GOT3 (cell line): ENCODE measurements at places on chromosomes 6 and 20.

DNA sequence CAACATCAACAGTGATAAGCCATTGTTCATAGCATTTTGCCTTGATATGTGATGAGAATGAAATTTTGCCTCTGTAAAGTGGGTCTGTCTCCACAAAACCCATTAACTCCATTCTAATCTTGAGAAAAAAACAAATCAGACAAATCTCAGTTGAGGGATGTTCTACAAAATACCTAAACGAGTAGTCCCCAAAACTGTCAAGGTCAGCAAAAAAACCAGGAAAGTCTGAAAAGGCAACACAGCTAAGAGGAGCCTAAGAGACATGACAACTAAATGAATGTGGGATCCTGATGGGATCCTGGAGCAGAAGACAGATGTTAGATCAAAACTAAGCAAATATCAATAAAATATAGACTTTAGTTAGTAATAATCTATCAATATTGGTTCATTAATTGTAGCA, 431.6 kb upstream of the SPTLC3 start:
- no peak for DNase-seq

DNA sequence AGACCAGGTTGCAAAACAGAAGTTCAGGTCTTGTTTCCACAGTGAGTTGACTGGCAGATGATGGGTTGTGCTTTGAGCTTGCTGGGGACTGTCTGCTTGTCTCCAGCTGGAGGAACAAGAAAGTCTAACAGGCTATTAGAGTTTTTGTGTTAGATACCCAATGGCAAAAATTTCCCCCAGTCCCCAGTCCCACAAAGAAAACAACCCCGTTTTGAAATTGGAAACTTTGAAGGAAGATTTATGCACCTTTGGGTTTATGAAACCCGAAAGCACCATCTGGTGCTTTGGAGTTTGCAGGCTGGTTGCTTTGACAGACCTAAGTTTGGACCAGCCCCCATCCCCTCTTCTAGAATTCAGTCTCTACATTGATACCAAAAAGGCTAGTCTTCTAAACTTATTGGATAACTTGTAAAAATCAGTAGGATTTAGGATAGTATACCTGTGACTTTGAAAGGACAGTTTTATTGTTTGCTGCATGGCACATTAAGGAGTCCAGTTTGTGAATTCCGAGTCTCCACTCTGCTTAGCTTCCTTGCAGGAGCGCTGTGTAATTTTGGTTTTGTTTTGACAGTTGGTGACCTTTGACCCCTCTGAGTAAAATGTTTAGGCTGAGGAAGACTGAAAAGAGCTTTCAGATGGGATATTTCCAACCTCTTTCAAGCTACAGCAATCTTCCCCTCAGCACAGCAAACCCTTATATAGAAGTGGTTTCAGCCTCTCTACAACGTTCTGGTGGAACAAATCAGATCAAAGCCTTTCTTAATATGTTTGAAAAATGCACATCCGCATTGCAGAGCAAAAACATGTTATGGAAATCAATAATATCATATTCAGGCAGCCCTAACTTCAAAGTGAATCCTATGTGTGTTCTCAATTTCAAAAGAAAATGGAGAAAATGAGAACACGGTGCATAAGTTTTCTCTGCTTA, 25.5 kb upstream of the PRL start:
- DNase-seq, result no peak

- DNase-seq, result no peak
These were observed 83.4 kb downstream of the NOL4L start for GRCh38 chr20:32501709-32502108.

GRCh38 chr20:43513372-43513930, 6.0 kb downstream of the L3MBTL1 start:
- DNase-seq, result no peak

GRCh38 chr6:147549531-147549930, 41.0 kb downstream of the SAMD5 start:
- no peak for DNase-seq

- no peak for DNase-seq
These were observed 17.3 kb upstream of the TENT5A start for GRCh38 chr6:81769824-81770223.

DNA sequence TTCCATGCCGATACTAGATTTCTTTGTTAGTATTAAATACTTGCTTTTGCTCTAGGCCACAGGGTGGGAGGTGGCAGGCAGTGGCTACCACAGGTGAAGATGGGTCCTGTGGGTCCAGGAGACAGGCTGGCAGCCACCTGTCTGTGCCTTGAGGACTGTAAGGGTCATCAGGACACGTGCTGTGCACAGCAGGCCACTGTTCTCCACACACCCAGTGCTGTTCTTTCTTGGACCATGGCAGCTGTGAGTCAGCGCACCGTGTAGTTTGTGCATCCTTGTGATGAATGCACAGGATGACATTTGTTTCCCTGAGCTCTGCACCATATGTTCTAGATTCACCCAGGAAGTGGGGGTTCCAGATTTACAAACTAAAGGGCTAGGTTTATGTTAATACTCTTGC, 317.0 kb downstream of the ZFAND3 start:
- DNase-seq, result no peak
